ENCODE measurements at places on chromosomes 7 and 10.

- DNase-seq = no peak
Observed at GRCh38 chr7:119578116-119578515, 694.9 kb upstream of the KCND2 start.

DNA sequence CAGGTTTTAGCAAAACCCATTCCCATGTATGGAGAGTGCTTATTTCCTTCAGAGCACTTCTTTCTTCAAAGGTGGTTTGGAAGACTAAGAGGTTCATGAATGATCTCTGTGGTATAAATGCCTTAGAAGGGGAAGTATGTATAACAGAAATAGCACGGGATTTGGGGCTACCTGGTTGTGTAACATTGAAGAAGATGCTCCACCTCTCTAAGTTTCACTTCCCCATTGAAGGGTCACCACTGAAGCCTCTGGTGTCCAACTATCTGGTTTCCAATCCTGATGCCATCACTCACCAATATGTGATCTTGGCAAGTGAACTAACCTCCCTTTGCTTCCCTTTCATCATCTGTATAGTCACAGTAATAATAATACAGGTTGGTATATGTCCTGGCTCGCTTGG, 37.2 kb downstream of the CYCS start:
- no peak for DNase-seq

- no peak for DNase-seq
Observed at GRCh38 chr10:79093658-79094411, 25.1 kb downstream of the ZMIZ1 start.

- DNase-seq = no peak
Observed at GRCh38 chr10:97891497-97892167, 42.0 kb downstream of the GOLGA7B start.

- DNase-seq = no peak
Observed at GRCh38 chr10:1942478-1942877, 205.2 kb upstream of the ADARB2 start.

DNA sequence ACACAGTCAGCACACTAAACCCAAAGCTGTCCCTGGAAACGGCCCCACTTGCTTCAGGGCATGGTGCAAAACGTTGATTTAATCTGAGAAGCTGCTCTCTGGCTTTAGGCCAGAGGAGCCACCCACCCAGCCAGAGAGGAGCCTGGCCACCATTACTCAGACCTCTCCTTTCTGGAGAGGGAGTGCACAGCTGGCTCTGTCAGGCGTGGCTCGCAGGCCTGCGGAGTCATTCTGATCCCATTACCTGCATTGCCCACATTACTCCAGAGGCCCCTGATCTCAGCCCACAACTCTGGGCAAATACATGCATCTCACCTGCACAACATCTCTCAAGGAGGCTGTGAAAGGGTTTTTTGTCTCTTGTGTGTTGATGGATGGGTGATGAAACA, 370.0 kb upstream of the IGFBP3 start:
- DNase-seq = no peak

- DNase-seq = no peak
Observed at GRCh38 chr10:95755511-95756004, 405 bp upstream of the ENTPD1 start.

GRCh38 chr7:124881981-124882380, 47.6 kb downstream of the POT1 start:
- DNase-seq = no peak

GRCh38 chr10:21315645-21316220, 209.7 kb downstream of the SKIDA1 start:
- no peak for DNase-seq

Measured in stimulated activated CD4-positive, alpha-beta T cell treated with anti-CD3 and anti-CD28 coated beads, Interleukin-1b, Interleukin-23, amount 100 ng/mL, for 1 hour (primary cell).